Head of caudate nucleus (tissue), 42 donors: ENCODE measurements at places on chromosomes 7 and 10.

DNA sequence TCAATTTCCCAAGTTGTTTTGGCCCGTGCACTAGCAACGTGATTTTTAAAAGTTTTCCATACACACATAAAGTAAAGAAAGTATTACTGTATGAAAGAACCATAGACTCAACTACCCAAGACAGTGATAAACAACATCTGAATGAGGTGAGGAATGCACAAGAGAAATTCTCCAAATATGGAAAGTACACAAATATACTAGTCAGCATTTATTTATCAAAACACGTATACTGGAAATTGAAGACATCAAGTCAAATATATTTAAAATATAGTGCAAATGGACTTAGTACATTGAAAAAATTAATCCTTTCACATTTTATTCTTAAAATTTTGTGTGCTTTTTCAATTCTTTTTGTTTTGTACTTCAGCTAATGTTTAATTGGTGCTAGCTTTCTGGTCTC lies 143.6 kb downstream of the ARL4A start:
- DNase-seq = no peak

- DNase-seq = no peak
Measured at GRCh38 chr10:129883626-129884397, 80.3 kb downstream of the EBF3 start.

DNA sequence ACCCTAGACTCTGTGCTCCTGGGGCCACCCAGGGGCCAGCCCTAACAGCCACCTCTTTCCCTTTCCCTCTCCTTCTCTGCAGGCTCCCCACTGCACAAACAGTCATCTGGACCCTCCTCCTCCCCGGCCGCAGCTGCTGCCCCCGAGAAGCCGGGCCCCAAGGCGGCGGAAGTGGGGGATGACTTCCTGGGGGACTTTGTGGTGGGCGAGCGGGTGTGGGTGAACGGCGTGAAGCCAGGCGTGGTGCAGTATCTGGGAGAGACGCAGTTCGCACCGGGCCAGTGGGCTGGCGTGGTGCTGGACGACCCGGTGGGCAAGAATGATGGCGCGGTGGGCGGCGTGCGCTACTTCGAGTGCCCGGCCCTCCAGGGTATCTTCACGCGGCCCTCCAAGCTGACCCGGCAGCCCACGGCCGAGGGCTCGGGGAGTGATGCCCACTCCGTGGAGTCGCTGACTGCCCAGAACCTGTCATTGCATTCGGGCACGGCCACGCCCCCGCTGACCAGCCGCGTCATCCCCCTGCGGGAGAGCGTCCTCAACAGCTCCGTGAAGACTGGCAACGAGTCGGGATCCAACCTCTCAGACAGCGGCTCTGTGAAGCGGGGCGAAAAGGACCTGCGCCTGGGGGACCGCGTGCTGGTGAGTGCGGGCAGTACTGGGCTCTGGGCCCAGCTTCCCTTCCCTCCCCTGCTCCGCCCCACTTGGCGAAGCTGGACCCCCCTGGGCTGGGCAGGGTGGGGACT lies 49.3 kb downstream of the CLIP2 start:
- no peak for DNase-seq

GRCh38 chr10:125003146-125003900 lies 61.4 kb downstream of the ZRANB1 start:
- DNase-seq = peak; percentile 16

GRCh38 chr7:156578978-156579430 lies 61.6 kb upstream of the RNF32 start:
- DNase-seq = peak; percentile 77

DNA sequence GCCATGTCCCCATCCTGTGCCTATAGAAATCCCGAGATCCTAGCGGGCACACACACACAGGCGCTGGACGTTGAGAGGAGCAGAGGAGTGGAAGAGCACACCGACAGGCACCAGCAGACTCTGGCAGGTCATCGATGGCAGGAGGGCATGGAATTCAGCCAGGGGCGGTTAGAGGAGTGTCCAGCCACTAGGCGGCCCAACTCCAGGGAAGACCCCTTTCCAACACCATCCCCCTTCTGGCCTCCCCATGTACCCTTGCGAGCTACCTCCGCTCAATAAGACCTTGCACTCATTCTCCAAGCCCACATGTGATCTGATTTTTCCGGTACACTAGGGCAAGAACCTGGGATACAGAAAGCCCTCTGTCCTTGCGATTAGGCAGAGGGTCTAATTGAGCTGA lies 356.0 kb upstream of the DPP6 start:
- no peak for DNase-seq

DNA sequence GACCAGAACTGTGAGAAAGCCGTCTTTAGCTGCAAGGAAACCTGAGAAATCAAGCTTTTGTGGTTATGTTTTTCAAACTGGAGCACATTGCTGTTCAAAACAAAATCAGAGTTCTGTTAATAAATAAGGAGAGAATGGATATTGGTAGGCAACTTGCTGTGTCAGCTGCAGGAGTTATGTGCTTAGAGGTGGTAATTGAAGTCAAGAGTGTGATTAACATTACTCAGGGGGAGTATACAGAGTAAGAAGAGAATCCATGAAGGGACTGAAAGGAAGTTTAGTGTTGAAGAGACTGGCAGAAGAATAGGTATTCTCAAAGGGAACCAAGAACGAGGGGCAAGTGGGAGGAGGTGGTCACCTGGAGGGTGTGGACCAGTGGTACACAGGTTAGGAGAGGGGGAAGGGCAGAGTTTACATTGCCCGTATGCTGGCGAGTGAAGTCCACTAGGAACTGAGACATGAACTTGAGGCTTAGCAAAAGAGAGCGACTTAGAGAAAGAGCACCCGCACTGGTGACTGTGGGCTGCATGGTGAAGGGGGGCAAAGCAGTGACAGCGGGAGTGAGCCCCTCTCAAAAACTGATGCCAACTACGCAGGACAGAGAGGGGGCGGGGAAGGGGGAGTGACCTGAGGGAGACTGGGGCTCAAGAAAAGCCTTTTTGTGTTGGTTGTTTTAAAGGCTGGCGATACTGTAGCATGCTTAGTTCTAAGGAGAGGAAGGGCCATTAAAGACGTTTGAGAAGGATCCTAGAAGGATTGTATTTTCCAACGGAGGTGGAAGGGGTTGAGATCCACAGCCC lies 80.0 kb downstream of the SDK1 start:
- no peak for DNase-seq

DNA sequence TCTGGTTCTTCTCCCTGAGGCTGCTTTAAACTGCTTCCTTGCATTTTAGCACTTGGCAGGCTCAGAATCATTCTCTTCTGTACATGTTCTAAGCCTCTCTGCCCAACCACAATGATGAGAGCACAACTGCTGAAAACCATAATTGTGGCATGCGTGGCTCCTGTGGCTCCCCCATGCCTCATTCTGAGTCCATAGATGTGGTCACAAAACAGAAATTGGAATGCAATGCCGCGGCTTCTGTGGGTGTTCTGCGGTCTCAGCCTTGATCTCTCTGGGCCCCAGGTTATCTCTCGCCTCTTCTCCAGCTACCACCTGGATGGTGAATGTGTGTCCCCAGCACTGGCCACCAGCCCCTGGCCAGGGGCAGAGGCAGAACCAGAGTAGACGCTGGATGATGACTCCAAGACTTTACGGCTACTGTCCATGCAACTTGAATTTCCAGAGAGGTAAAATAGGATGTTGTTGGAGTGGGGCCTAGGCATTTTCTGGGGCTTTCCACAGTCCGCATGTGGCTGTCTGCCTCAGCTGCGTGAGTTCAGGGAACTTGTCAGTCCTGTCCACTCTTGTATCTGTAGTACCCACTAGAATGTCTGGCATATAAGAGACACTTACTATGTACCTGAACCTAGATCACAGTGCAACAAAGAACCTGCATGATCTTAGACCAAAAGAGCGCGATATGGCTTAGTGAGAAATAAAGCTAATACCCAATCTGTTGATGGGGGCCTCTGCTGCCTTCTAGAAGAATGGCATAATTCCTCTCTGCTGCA lies 52.4 kb upstream of the ADRB1 start:
- DNase-seq = no peak

GRCh38 chr10:131477457-131478121 lies 166.1 kb upstream of the TCERG1L start:
- DNase-seq = no peak

GRCh38 chr10:69567920-69568319 lies 5.3 kb downstream of the NEUROG3 start:
- DNase-seq = peak; percentile 19

DNA sequence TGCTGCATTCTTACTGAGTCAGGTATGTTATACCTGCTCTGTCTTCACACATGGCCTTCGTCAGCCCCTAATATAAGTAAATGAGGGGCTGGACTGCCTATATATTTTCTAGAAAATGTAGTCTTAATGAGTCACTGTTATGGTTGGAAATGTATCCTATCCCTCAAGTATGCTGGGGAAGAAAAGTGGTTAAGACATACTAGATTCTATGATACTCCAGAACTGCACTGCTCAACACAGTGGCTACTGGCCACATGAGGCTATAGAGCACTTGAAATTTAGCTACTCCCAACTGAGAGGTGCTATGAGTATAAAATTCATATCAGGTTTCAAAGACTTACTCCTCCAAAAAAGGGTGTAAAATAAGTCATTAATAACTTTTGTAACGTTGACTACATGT lies 104.3 kb upstream of the STEAP1B start:
- DNase-seq = no peak

DNA sequence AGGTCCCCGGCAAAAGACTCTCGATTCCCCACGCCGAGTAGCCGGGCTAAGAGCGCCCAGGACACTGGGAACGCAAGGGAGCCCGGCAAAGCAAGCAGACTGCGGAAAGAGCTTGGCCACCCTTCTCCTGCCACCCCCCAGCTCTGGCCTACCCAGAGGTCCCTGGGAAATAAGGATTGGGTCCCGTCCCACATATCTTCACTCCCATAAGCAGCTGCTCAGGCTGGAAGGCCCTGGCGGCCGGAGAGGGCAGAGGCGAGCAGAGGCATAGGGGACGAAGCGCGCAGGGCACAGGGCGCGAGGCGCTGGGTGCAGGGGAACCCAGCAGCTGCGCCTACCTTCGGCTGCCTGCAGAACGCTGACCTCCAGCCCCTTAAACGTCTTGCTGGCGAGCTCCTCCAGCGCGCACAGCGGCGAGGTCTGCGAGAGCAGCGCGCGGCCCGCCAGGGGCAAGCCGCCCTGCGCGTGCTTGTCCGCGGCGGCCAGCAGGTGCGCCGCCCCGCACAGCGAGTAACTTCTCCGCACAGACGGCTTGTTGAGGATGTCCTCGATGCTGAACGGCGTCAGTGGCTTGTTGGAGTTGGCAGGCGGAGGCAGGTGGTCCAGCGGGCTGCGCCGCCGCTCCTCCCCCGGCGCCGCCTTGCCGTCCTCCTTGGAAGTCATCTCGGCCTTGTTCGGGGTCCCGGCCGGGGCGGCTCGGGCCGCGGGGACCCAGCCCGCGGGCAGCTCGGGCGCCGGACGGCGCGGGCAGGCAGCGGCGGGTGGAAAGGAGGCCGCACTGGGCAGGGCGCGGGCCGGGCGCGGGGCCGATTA lies 904 bp downstream of the LBX1 start:
- DNase-seq = no peak

GRCh38 chr7:9264395-9264794 lies 831.0 kb downstream of the NXPH1 start:
- DNase-seq = no peak

GRCh38 chr7:95520136-95520535 lies 34.4 kb downstream of the ASB4 start:
- no peak for DNase-seq

- DNase-seq = no peak
Measured at GRCh38 chr10:129744134-129745111, 219.7 kb downstream of the EBF3 start.

- no peak for DNase-seq
Measured at GRCh38 chr10:18271491-18271890, 131.3 kb downstream of the CACNB2 start.

DNA sequence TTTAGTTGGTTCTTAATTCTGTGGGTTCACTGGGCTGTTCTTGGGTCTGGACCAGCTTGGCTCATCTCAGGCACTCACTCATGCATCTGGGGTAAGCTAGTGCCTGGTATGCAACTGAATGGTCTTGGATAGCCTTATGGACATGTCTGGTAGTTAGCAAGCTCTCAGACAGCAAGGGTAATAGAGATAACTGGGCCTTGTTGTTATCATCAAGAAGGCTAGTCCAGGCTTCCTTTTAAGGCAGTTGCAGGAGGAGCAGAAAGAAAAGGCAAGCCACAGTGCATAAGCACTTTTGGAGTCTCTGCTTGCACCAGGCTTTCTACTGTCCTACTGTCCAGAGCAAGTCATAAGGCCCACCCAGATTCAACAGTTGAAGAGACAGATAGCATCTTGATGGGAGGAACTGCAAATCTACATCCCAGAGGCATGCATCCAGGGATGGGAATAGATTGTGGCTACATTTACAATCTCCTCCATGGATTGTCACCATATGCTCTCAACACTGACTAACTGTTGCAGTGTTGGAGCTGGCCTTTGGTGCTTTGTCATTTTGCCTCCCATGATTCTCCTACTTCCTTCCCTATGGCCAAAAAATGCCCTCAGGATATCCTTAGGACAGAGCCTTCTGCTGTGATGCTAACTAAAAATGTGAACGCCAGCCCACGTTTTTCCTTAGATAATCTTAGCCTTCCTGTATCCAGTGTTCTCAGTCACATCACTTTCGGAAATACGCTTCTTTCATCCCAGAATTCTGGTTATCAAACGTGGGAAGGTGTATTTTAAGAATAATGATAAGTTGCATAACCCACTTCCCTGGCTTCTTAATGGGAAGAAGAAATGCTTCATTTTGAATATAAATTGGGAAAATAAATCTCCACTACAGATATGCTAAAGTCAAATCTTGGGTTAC lies 3.6 kb downstream of the GIMAP4 start:
- no peak for DNase-seq

GRCh38 chr10:67818323-67818722 lies 19.7 kb downstream of the DNAJC12 start:
- DNase-seq = no peak

- DNase-seq = no peak
Measured at GRCh38 chr10:58712982-58713381, 200.3 kb downstream of the BICC1 start.

DNA sequence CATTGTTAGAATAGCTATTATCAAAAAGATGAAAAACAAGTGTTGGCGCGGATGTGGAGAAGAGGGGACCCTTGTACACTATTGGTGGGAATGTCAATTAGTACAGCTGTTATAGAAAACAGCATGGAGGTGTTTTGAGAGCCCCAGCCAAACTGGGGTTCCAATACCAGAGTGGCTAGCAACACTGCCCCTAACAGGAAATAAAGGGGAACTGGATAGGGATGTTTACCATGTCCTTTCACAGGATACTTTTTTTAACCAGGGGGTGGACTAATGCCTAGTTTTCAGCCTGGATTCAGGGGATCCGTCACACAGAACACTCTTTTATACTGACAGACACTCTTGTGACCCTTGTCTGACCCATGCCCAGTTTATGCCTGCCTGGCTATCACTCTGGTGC lies 6.9 kb upstream of the GSTK1 start:
- DNase-seq = no peak

- DNase-seq = no peak
Measured at GRCh38 chr10:78318305-78318704, 284.6 kb downstream of the RPS24 start.

- no peak for DNase-seq
Measured at GRCh38 chr7:38052786-38053185, 125.3 kb upstream of the STARD3NL start.
